ENCODE measurements at places on chromosomes 5 and 9.

- no peak for DNase-seq
These were observed 44.3 kb downstream of the BICD2 start for GRCh38 chr9:92720209-92720765.

DNA sequence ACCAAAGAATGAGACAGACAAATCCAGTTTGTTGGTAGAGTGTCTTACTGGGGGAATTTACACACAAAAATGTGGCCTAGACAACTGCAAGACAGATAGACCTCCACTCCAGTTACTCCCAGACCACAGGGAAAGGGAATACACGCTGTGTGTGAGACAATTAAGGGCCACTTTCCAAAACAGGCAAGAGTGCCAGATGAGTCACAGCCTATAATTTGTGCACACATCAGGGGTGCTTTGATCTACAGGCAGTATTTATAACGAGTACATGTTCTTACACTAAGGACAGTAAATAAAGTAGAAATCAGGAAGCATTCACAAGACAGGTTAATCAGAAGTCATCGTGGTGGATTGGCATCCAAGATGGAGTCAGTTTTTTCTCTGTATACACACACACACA is 114.8 kb downstream of the ZNF622 start:
- no peak for DNase-seq

DNA sequence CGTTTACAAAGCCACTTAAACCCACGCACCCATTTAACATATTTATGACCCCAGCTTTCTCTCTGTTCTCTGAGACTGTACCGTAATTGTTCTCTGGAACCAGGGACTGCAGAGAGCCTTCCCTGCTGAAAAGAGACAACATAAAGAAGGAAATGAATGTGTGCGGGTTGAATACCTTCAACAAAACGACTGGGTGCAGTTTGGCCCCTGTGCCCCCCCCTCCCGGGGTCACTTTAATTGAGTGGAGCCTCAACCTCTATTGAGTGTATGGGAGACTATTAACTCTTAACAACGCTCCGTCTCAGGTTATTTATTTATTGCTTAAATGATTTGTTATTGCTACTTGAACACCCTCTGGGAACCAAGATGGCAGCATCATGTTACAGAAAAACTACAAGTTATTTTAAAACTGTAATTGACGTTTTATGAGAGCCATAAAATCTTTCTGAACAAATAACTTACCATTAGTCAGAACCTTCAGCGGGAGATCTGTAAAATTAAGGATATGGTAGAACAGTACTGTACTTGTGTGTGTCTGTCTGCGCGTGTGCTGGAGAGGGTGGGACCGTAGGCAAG is 70.6 kb downstream of the GAS1 start:
- no peak for DNase-seq

- DNase-seq, result no peak
These were observed 452.2 kb downstream of the KDM4C start for GRCh38 chr9:7209990-7210389.

- DNase-seq, result no peak
These were observed 18.8 kb upstream of the CPEB4 start for GRCh38 chr5:173869316-173869715.

GRCh38 chr9:133572821-133573361 is 36.3 kb downstream of the FAM163B start:
- no peak for DNase-seq

- no peak for DNase-seq
These were observed 43.1 kb downstream of the ADAMTS16 start for GRCh38 chr5:5183189-5183699.

GRCh38 chr5:13303445-13303844 is 641.0 kb downstream of the DNAH5 start:
- DNase-seq, result no peak

- DNase-seq, result no peak
These were observed 1888.4 kb downstream of the MAT2B start for GRCh38 chr5:165393839-165394238.

DNA sequence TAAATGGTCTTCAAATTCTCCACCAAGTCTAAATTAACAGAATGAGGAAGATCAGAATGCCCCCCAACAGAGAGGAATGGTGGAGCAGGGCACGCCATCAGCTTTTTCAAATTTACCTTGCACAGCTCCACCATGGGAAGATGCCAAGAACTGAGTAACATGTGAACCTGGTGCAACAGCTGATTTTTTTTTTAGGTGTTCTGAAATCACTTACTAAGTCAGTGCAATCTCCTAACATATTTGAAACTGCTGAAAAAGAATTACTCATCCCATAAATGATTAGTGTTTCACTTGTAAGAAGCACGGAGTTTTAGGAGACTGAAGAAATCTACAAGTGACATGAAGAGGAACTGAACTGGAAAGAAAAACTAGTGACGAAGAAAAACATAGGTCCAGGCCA is 5.1 kb downstream of the TMEM245 start:
- DNase-seq, result no peak

DNA sequence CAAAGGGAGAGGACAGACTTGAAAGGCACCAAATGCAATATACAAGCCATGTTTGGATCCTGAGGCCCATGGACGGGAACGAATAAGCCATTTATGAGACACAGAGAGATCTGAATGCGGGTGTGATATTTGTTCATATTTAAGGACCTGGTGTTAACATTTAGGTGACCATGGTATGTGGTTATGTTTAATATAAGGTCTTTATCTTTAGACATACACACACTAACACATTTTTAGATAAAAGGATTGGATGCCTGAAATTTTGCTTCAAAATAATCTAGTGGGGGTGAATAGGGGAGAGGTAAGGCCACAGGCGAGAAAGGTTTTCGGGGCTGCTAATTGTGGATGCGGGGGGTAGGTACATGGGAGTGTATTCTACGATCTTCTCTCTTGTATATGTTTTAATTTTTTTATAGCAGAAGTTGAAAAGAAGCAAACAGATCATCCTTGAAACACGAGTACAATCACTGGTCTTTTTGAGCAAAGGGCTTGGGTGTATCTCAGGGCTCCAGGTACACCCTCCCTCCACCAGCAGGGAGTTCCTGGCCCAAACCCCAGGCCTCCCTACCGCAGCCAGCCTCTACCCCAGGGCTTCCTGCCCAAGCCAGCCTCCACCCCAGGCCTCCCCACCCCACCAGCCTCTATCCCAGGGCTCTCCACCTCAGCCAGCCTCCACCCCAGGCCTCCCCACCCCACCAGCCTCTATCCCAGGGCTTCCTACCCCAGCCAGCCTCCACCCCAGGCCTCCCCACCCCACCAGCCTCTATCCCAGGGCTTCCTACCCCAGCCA is 12.2 kb downstream of the AKNA start:
- DNase-seq, result no peak

GRCh38 chr9:27626244-27627187 is 53.2 kb upstream of the C9orf72 start:
- DNase-seq, result no peak
